Glutamatergic neuron (in vitro differentiated cells): ENCODE measurements at places on chromosomes 2 and 18. TPM values are rescaled to one million over a fixed set of nuclear protein-coding genes. Genes with fewer than 3 reads are reported as not detected.

SRD5A2 gene
- not detected for total RNA-seq

ELOA2 gene
- not detected for total RNA-seq

- H3K4me1 ChIP-seq: no peaks in the 10 kb centered on the region
- H3K27ac ChIP-seq: no peak overlapping the region
- H3K4me3 ChIP-seq: no peak overlapping the region
- H3K27me3 ChIP-seq: no peaks in the 10 kb centered on the region
- no peak for DNase-seq
These were observed 141.1 kb downstream of the DOCK10 start for GRCh38 chr2:224901121-224901676.

DNA sequence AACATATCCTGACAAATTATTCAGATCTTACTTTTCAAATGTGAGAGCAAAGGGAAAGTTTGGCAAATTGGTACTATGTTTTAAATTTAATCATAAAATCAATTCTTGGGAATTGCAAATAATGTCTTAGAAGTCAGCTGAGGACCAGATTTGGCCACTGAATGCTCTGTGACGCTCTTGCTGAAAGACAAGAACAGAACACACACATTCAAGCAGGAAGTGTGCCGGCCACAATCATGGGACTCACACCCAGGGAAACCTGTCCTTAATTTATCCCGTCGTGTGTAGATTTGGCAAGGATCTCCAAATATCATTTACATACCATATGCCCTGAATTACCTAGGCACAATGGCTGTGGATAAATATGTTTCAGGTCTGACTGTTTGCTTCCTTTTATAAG lies 253.1 kb downstream of the TCF4 start:
- no peak overlapping the region for H3K4me3 ChIP-seq
- no peaks in the 10 kb centered on the region for H3K36me3 ChIP-seq
- no peaks in the 10 kb centered on the region for H3K27me3 ChIP-seq
- no peak overlapping the region for H3K27ac ChIP-seq
